ENCODE measurements at places on chromosomes 1 and 21. TPM values are rescaled to one million over a fixed set of nuclear protein-coding genes. Genes with fewer than 3 reads are reported as not detected.

Gene TRIM67
- polyA plus RNA-seq = 0.11 TPM

Gene BRINP3
- polyA plus RNA-seq = 0.07 TPM

Gene GJA9
- polyA plus RNA-seq = not detected

Gene PPIAL4G
- not detected for polyA plus RNA-seq

Gene HCRTR1
- polyA plus RNA-seq = 0.08 TPM

Gene ISG20L2
- 15.7 TPM for polyA plus RNA-seq

Gene LRRC71
- 0.03 TPM for polyA plus RNA-seq

Gene C1orf185
- not detected for polyA plus RNA-seq

Gene ATF6
- polyA plus RNA-seq = 4.4 TPM

Gene SPRR3
- polyA plus RNA-seq = 1.2 TPM

Gene TSPEAR
- polyA plus RNA-seq = 0.07 TPM

Gene S100A11
- polyA plus RNA-seq = 1,637 TPM

Gene HRNR
- polyA plus RNA-seq = not detected

Gene MANEAL
- polyA plus RNA-seq = 0.97 TPM

Gene STIL
- polyA plus RNA-seq = 0.36 TPM

Gene SPATA21
- 0.36 TPM for polyA plus RNA-seq

Gene GPR52
- polyA plus RNA-seq = not detected

Gene LIN9
- 0.98 TPM for polyA plus RNA-seq

Gene PRKCZ
- 4.3 TPM for polyA plus RNA-seq

Gene CNKSR1
- 1.1 TPM for polyA plus RNA-seq

Gene OR2T35
- polyA plus RNA-seq = not detected

Gene MYCL
- polyA plus RNA-seq = 14.7 TPM

Gene CASQ2
- polyA plus RNA-seq = 0.84 TPM

Gene CLDN17
- not detected for polyA plus RNA-seq

Gene NPPB
- 0.62 TPM for polyA plus RNA-seq

Gene GJB5
- polyA plus RNA-seq = not detected

Measured in adipose tissue (tissue), 3 donors.